Suprapubic skin (tissue), 4 donors: ENCODE measurements at places on chromosomes 2 and 18.

- no peaks in the 10 kb centered on the region for H3K36me3 ChIP-seq
- no peak overlapping the region for H3K4me3 ChIP-seq
- no peak overlapping the region for H3K27ac ChIP-seq
- H3K4me1 ChIP-seq, result peaks cover 40% of the 10 kb centered on the region
Observed at GRCh38 chr2:239463541-239464165, 62.8 kb upstream of the HDAC4 start.

- no peak overlapping the region for H3K4me3 ChIP-seq
- no peaks in the 10 kb centered on the region for H3K36me3 ChIP-seq
- DNase-seq, result no peak
- no peaks in the 10 kb centered on the region for H3K27me3 ChIP-seq
Observed at GRCh38 chr2:64410671-64411070, 43.3 kb upstream of the LGALSL start.

DNA sequence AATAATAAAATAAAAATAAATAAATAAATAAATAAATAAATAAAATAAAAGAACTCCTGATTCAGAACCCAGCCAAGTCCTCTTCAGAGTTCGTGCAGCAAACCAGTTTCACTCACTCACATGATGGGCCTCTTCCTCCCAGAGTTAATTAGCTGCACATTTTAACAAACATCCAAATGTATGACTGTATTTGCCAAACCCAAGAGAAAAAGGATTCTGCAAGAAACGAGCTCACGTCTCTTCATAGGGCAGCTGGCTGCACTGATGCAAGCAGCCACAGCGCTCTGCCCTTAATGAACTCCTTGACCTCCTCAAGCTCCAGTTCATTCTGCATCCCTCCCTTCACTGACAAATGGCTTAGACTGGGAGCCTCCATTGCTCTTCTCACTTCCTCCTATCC lies 55.1 kb downstream of the MREG start:
- H3K27me3 ChIP-seq, result no peaks in the 10 kb centered on the region
- H3K27ac ChIP-seq, result no peak overlapping the region
- H3K4me1 ChIP-seq, result no peaks in the 10 kb centered on the region
- DNase-seq, result no peak
- no peaks in the 10 kb centered on the region for H3K36me3 ChIP-seq

- peaks cover 42% of the 10 kb centered on the region for H3K36me3 ChIP-seq
- no peaks in the 10 kb centered on the region for H3K27me3 ChIP-seq
Observed at GRCh38 chr2:68182902-68183301, 25.2 kb downstream of the PNO1 start.

DNA sequence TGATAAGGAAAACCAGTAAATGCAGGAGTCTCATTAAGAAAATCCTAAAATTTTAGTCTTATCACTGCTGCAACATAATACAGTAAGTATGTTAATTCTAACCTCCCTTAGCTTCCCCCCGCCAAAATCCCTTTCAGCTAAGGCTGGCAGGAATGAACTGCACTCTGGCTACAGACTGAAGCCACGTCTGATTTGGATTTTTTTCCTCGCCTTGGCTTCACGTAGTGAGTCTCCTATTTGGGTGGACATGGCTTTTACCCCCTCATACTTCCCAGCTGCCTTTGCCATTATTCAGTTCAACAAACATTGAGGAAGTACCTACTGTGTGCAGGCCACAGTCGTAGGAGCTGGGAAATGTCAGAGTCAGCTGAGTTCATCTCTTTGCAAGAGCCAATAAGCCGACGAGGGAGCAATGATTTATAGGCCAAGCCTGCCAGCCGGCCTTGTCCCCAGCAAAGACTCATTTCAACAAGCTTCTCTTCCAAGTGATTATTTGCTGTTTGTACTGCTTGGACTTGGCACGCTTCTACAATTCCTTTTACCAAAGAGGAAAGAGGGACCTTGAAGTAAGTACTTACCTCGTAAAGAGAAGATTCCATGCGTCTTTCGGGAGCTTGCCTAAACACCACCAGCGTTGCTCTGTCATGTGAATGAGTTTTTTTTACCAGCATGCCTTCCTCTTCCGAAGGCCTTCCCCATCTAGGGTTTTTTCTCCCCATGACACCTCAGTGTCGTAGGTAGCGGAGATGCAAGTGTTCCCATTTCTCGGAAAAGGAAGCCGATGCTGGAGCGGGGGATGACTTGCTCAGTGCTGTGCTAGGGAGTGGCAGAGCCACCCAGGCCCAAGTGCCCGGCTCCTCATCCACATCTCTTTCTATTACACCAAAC lies 138.6 kb downstream of the KLHL29 start:
- no peak overlapping the region for H3K4me3 ChIP-seq
- peak overlapping the region; percentile 65 for H3K27ac ChIP-seq
- H3K27me3 ChIP-seq, result no peaks in the 10 kb centered on the region
- no peak for DNase-seq
- H3K36me3 ChIP-seq, result no peaks in the 10 kb centered on the region

- H3K27me3 ChIP-seq, result no peaks in the 10 kb centered on the region
- H3K27ac ChIP-seq, result no peak overlapping the region
- no peaks in the 10 kb centered on the region for H3K36me3 ChIP-seq
- peaks cover 21% of the 10 kb centered on the region for H3K4me1 ChIP-seq
Observed at GRCh38 chr2:95270541-95271081, 3.6 kb upstream of the PROM2 start.

GRCh38 chr2:237865623-237866041 lies 6.2 kb downstream of the RAMP1 start:
- no peaks in the 10 kb centered on the region for H3K36me3 ChIP-seq
- DNase-seq, result peak; percentile 48
- no peak overlapping the region for H3K4me3 ChIP-seq
- no peaks in the 10 kb centered on the region for H3K27me3 ChIP-seq
- H3K27ac ChIP-seq, result no peak overlapping the region

- H3K4me3 ChIP-seq, result peak overlapping the region; percentile 14
- H3K27me3 ChIP-seq, result no peaks in the 10 kb centered on the region
- H3K36me3 ChIP-seq, result no peaks in the 10 kb centered on the region
- peaks cover 48% of the 10 kb centered on the region for H3K4me1 ChIP-seq
- H3K27ac ChIP-seq, result peak overlapping the region; percentile 91
Observed at GRCh38 chr2:28377195-28377816, 15.4 kb upstream of the FOSL2 start.

- H3K4me3 ChIP-seq, result no peak overlapping the region
- no peaks in the 10 kb centered on the region for H3K4me1 ChIP-seq
- DNase-seq, result no peak
Observed at GRCh38 chr2:210049831-210050230, 47.4 kb downstream of the RPE start.

DNA sequence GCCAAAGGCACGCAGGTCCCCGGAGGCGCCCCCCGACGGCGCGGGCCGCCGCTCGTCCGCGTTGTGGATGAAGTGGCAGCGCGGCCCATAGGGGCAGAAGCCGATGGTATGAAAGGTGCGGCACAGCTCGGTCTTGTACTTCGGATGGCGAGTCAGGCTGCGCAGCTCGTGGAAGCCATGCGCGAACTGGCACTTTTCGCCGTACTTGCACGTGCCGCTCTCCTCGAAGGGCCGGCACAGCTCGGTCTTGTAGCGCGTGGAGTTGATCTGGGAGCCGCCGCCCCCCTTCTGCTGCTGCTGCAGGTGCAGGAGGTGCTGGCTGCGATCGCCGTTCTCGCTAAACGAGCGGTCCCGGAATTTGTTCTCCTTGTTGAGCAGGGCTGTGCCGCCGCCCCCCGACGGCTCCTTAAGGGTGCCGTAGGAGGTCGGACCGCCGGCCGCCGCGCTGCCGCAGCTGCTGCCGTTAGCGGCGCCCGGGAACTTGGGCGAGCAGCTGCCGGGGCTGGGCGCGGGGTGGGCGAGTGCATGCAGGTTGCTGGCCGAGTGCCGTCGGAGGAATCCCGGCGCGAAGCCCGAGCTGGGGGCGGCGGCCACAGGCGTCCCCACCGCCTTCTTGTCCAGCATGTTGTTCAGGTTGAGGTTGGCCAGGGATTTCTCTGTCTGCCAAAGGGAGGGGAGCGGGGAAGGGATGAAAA lies 1.2 kb downstream of the ZFP36L2 start:
- peaks cover 32% of the 10 kb centered on the region for H3K36me3 ChIP-seq
- no peaks in the 10 kb centered on the region for H3K27me3 ChIP-seq
- peak; percentile 88 for DNase-seq
- peak overlapping the region; percentile 97 for H3K27ac ChIP-seq
